ENCODE measurements at places on chromosomes 12 and 14. TPM values are rescaled to one million over a fixed set of nuclear protein-coding genes. Genes with fewer than 3 reads are reported as not detected.

DNA sequence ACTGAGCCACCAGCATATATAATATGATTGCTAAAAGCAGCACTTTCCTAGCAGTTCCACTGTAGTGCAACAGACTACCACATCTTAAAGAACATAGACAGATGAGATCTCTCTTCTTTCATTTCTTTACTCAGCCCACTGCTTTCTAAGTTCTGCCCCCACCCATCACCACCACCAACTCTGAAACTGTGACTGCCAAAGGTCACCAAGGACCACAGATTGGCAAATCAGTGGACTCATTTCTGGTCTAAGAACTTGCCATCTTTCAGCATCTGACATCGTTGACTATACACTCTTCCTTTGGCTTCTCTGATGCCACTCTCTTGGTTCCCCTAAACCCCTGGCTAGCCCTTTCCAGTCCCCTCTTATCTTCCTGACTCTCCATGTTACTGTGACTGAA is 38.4 kb downstream of the IFNG start:
- no peak for DNase-seq

DNA sequence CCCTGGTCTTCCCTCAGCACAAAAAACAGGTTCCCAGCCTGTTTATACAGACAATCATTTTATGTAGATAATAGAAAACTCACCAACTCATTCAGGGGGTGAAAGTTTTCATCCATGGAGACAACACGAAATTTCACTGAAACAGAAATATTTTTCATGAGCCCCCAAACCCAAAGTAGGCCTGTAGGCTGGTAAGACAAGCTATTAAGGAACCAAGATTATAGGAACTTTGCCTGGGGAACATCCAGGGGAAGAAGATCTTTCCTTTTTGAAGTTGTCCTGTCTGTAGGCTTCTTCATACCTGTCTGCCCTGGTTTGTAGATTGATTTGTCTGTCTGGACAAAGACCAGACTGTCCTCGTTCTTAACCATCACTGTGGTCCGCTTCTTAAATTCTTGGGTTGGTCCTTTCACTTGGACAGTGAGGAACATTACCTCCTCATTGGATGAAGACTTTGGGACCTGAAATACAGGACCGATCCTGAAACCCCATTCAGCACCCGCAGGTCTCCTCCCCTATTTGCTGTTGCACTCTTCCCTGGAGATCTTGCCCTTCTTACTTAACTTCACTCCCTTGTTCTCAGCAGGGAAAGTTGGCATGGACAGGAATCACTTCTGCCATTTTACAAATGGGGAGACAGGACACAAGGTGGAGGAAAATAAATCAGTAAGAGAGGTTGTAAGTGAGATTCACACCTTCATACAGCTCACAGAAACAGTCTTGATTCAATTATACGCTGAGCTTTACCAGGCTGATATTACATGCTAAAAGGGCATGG is 3.5 kb downstream of the A2M start:
- DNase-seq, result no peak

GRCh38 chr14:65211341-65211987 is 109.1 kb upstream of the MAX start:
- no peak for DNase-seq

- no peak for DNase-seq
Measured at GRCh38 chr14:25049093-25049567, 817 bp downstream of the STXBP6 start.

Gene AVPR1A
- 11.0 TPM for polyA plus RNA-seq

DNA sequence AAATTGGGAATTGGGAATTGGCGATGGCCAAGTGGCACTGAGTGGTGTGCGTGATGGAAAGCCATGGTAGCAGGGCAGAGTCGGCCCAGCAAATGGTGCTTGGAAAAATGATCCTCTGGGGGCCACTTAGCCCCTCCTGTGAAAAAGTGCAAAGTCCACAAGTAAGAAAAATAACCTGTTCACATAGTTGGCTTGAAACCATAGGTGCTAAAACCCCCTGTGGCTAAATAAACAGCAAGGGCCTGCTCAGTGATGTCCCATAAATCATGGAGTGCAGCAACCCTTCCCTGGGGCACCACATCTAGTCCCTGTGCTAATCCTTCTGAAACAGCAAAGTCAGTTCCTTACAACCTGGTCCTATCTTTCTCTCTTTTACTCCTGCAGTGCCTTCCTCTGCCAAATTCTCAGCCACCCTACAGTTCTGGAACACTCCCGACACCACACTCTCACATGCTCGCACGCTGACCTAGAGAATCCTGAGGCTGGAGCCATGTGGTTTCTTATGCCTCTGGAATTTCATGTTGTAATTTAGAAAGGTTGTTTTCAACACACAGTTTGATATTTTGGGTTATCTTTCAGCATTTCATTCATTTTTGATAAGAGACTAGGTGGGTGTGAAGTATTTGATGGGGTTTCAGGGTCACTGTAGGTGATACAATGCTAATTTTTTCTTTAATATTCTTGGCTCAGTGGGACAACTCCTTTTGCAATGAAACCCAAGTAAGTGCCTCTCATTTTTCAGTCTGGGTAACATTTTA is 123.6 kb downstream of the SMOC1 start:
- DNase-seq, result no peak

Gene PRB2
- not detected for polyA plus RNA-seq

DNA sequence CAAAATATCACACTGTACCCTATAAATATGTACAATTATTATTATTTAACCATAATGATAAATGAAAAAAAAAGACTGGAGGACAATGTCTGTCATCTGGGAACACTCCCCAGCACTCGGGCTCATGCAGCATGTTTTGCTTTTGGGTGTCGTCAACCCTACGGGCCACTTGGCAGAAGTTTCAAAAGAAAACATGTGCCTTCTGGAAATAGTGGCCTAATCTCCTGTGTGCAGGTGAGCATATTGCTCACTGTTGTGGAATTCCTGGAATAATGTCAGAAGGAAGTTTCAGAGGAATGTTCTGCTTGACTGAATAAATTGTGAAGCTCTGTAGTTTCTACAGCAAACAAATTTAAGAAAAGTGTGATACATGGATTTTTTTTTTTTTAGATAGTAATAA is 298.3 kb downstream of the SSPN start:
- DNase-seq, result no peak

Gene CLEC4D
- 0.55 TPM for polyA plus RNA-seq

Gene DACT1
- 39.1 TPM for polyA plus RNA-seq

Gene C12orf60
- 6.2 TPM for polyA plus RNA-seq

- DNase-seq, result no peak
Measured at GRCh38 chr14:94174604-94175010, 485 bp downstream of the PPP4R4 start.

Gene TAS2R42
- not detected for polyA plus RNA-seq
